Caki2 (cell line): ENCODE measurements at places on chromosomes 11 and 22. TPM values are rescaled to one million over a fixed set of nuclear protein-coding genes. Genes with fewer than 3 reads are reported as not detected.

- DNase-seq = no peak
Observed at GRCh38 chr11:10476342-10476741, 21.3 kb downstream of the AMPD3 start.

- DNase-seq = no peak
Observed at GRCh38 chr22:21622011-21622918, 7.6 kb downstream of the YDJC start.

- DNase-seq = no peak
Observed at GRCh38 chr11:107592813-107593212, 1.9 kb downstream of the ELMOD1 start.

DNA sequence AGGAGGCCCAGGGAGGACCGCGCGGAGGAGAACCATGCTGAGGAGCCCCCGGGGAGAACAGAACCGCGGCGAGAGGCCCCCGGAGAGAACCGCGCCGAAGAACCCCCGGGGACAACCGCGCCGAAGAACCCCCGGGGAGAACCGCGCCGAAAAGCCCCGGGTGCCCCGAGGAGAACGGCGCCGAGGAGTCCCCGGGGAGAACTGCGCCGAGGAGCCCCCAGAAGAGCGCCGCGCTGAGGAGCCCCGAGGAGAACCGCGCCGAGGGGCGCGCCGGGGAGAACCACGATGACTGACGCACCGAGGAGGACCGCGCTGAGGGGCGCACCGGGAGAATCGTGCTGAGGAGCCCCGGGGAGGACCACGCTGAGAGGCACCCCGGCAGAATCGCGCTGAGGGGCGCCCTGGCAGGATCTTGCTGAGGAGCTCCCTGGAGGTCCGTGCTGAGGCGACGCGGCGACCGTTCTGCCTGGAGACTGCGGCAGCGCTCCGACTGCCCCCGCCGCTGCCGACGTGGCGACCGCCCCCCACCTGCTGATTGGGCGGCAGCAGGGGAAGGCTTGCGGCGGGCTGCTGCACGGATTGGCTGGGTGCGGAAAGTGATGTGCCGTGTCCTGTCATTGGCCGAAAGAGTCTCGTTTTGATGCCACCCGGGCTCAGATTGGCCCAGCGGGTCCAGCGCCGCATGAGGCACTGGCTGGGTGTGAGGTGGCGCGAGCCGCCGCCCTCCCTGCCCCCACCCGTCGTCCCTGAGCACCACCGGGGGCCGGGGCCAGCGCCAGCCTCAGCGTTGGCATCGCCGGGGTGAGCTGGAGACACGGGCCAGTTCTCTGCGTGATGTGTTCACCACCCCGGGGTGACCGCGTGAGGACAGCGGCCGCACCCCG, at the start of gene KCNQ1OT1:
Gene KCNQ1OT1, minus strand, starts transcription at position 464 of the 884 bp plus-strand sequence.
- DNase-seq = no peak

GRCh38 chr11:31355131-31355530, 14.4 kb downstream of the DCDC1 start:
- DNase-seq = no peak

GRCh38 chr11:108111126-108111525, 10.2 kb upstream of the ACAT1 start:
- no peak for DNase-seq

- DNase-seq = no peak
Observed at GRCh38 chr11:120271672-120272071, 31.7 kb downstream of the POU2F3 start.

- no peak for DNase-seq
Observed at GRCh38 chr22:32236970-32237369, 18.2 kb downstream of the SLC5A4 start.

DNA sequence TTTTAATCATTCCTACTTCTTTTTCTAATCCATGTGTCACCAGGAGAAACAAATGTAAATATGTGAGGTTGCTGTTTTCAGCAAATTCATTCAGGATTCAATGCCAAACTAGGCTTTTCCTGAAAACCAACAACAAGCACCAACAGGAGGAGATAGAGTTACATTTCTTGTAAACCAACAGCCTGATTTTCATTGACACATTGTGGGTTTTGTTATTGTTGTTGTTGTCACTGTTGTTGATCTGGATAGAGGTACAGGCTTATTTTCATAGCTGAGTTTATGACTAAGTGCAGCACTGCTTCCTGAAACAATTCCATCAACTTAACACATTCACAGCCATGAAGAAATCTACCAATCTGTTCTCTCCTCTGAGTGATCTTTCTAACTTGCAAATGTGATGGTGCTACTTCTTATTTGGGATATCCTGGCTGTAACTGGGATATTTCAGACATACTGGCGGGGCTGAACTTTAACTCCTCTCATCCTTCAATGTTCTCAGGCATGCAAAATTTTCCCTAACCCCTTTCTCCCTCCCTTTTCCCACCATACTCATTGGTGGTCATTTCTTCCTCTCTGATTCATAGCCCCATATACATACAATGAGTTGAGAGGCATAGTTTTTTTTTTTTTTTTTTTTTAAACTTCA, 65.5 kb downstream of the ME3 start:
- peak; percentile 41 for DNase-seq

DNA sequence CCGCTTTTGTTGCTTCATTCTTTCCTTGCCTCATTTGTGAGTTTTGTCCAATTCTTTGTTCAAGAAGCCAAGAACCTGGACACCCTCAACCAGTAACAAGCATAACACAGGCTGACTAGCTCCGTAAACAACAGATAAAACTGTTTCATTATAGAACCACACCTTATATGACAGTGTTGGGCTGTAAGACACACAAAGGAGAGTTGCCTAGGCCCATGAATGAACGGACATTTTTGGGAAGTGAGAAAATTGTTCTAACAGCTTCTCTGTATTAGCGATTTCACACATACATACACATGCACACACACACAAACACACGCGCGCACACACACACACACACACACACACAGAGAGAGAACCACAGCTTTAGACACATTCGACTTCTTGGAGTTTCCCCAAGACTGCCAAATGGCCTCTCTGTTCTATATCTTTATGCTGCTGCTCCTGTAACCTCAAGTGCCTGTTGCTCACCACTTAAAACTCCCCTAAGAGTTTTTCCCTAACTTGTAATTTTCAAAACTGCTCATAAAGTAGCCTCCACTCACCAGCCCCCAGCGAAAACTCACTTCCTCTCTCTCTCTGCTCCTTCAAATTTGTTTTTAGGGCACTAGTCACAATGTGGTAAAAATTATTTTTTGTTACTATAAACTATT, 35.9 kb downstream of the CTSC start:
- DNase-seq = no peak

DNA sequence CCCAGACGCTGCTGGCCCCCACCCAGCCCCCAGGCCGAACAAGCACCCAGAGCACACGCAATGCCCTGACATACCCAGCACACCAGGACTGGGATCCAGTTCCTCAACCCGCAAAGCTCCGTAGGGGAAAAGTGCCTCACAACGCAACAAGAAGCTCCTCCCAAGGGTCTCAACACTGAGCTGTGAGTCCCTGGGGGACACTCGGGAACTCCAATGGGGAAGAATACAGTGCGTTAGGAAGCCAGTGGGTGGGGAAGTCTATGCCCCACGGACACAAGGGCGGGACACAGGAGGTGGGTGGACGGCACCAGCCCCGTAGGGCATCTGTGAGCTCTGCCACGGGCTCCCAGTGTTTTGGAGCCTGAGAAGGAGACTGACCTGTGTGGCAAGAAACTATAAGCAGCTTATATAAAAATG, 1.6 kb downstream of the DEAF1 start:
- no peak for DNase-seq

The NAALADL1 gene
- 0.88 TPM in 1 of 2 replicates, not detected in the other for total RNA-seq

The TPBGL gene
- total RNA-seq = not detected in 2 replicates

The KCNQ1OT1 gene
- total RNA-seq = under 0.01 TPM in 1 of 2 replicates, not detected in the other
